Posterior vena cava (tissue), 2 donors: ENCODE measurements at places on chromosomes 5 and 9. TPM values are rescaled to one million over a fixed set of nuclear protein-coding genes. Genes with fewer than 3 reads are reported as not detected.

ADRA1B gene
- 4.2 TPM for total RNA-seq

PTGES gene
- total RNA-seq, result 7.9 TPM

GRCh38 chr5:179487145-179487544 is 63.2 kb upstream of the RUFY1 start:
- no peak for DNase-seq

- peak; percentile 67 for DNase-seq
These were observed 15.3 kb downstream of the HNRNPH1 start for GRCh38 chr5:179608131-179608581.

IQGAP2 gene
- 15.0 TPM for total RNA-seq
